ENCODE measurements at places on chromosomes 7 and 10. TPM values are rescaled to one million over a fixed set of nuclear protein-coding genes. Genes with fewer than 3 reads are reported as not detected.

GRCh38 chr10:78813998-78814399 lies 254.8 kb upstream of the ZMIZ1 start:
- no peak for DNase-seq

The RARRES2 gene
- not detected for total RNA-seq

DNA sequence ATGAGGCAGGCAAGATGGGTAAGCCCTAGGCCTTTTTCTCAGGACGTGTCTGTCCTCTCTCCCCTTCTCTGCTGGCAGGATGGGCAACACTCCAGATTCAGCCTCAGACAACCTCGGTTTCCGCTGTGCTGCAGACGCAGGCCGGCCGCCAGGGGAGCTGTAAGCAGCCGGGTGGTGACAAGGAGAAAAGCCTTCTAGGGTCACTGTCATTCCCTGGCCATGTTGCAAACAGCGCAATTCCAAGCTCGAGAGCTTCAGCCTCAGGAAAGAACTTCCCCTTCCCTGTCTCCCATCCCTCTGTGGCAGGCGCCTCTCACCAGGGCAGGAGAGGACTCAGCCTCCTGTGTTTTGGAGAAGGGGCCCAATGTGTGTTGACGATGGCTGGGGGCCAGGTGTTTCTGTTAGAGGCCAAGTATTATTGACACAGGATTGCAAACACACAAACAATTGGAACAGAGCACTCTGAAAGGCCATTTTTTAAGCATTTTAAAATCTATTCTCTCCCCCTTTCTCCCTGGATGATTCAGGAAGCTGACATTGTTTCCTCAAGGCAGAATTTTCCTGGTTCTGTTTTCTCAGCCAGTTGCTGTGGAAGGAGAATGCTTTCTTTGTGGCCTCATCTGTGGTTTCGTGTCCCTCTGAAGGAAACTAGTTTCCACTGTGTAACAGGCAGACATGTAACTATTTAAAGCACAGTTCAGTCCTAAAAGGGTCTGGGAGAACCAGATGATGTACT lies 13.1 kb downstream of the PHKG1 start:
- DNase-seq: no peak

DNA sequence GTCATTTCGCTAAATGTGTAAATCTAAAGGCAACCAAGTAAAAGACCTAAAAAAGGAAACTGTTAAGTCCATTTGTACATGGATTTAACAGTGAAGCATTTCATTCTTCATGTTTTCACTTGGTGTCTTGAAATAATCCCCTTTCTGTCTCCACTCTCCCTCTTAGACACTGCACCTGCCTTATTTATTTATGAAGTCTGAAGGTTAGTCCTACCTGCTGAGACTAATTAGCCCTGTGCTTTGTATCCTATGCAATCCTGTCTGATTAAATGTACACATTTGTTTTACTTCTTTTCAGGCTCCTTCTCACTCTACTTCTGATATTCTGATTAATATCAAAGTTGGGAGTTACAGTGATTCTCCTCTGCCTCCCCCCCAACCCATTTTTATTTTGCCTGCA lies 1.9 kb upstream of the TCF7L2 start:
- DNase-seq: no peak

DNA sequence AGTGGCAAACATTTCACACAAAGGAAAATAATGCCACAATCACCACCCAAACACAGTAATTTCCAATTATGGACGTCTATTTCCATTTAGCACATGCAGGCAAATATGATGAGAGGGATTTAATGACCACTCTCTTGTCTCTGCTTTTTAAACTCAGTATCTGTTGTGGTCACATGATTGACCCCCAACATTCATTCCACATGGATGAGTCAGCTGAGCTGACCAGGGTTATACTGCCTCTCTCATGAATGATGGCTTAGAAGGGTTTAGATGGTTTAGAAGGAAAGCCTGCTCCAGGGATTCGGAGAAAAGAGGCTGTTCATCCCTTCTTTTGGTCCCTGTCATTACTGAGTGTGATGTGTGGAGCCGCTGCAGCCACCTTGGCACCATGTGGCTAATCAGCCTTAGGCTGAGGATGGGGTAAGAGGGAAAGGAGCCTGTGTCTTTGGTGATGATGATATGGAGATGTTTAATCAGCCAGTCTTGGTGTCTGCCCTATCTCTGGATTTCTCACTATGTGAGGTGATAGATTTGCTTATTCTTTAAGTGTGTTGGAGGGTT lies 38.2 kb upstream of the JAKMIP3 start:
- no peak for DNase-seq

The PLAU gene
- 0.43 TPM for total RNA-seq

The MLXIPL gene
- total RNA-seq: not detected

Data from activated T-cell treated with anti-CD3 and anti-CD28 coated beads, Interleukin-2, amount 50 U/mL, for 72 hours (primary cell).